Non-pigmented ciliary epithelial cell (primary cell): ENCODE measurements at places on chromosomes 11 and 22.
A peak's percentile ranks its signal among the peaks of the same experiment; 100 is the strongest.

DNA sequence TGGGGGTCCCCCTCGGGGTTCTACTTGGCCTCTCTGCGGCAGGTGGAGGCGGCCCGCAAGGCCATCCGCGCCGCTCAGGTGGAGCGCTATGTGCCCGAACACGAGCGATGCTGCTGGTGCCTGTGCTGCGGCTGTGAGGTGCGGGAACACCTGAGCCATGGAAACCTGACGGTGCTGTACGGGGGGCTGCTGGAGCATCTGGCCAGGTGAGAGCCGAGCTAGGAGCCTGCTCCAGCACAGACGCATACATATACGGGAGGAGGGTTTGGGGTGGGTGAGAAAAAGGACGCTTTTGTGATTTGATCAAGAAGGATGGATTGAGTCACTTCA lies 415 bp downstream of the CENATAC start:
- DNase-seq: no peak

DNA sequence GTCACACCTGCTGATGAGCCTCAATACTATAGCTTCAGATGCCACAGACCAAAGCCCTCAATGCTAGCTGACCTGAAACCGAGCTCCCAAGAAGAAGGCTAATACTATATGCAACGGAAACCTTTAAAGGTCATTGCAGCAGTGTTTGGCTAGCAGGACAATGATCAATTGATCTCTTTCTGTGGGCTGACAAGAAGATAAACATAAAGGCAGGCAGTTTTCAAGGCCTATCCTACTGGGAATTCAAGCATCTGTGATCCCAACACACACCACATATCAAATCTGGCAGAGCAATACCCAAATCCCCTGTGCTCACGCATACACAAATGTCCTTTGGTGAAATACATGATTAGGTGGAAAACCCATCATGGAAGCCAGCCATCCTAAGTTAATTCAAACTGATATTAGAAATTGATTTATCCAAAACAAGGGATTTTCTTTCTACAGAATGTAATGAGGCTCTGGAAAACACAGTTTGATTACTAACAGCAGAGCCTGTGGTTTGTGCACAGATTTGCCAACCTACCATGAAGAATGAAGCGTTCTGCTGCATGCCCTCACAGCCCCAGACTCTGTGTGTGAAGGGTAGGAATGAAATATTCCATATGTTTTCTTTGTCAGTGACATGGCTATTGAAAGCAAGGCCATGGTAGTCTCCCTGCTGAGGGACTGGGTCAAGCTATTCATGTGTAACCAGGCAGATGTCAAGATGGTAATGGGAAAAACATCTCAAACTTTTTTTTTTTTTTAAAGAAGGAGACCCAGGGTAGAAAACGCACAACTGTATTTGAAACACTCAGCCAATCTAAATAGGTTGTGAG lies 12.2 kb downstream of the LGR4 start:
- no peak for DNase-seq

- DNase-seq: no peak
Measured at GRCh38 chr11:66333220-66333877, 2.9 kb downstream of the RIN1 start.

DNA sequence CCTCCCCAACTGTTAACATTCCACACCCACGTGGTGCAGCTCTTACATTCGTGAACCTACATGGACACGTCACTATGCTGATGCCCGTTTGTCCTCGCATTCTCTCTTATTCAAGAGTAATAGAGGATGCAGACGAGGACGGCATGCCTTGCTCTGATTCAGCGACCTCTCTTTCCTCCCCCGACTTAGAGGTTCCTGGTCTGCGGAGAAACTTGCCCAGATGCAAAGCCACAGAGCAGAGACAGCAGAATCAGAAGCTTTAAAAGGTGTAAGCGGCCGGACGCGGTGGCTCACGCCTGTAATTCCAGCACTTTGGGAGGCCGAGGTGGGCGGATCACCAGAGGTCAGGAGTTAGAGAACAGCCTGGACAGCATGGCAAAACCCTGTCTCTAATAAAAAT lies 288.0 kb downstream of the NTM start:
- DNase-seq: no peak

DNA sequence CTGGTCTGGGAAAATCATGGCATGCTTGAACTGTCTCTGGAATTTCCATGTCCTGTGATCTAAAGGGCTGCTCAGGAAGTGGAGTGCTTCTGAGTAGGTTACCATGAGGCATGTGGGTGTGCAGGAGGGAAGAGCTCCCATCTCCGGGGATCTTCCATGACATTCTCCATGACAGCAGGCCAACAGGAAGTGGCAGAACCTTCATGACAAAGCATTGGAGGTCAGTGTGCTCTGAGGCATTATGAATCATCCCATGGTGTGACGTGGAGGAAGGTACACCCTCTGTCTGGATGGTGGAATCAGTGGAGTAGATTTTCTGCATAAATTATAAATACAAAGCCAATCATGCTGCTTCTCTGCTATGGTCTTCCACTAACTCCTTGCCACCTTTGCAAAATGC lies 139.6 kb upstream of the E2F8 start:
- DNase-seq: peak; percentile 60

GRCh38 chr11:73223998-73224730 lies 6.1 kb downstream of the P2RY2 start:
- no peak for DNase-seq

GRCh38 chr11:81644239-81644840 lies 1089.3 kb downstream of the FAM181B start:
- no peak for DNase-seq

DNA sequence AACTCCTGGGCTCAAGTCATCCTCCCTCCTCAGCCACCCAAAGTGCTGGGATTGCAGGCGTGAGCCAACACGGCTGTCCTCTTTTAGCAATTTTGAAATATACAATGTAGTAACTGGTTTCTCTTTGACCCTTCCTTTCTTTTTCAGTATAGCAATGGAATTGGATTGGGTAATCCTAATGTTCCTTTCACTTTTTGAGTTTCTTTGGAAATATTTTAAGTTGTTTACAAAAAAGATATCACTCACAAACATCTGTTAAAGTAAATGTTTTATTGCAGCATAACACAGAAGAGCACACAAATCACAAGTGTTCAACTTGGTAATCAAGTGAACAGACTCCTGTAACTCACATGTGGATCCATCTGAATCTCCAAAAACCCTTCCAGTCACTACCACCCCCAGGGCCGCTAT lies 44.6 kb upstream of the EP300 start:
- no peak for DNase-seq

DNA sequence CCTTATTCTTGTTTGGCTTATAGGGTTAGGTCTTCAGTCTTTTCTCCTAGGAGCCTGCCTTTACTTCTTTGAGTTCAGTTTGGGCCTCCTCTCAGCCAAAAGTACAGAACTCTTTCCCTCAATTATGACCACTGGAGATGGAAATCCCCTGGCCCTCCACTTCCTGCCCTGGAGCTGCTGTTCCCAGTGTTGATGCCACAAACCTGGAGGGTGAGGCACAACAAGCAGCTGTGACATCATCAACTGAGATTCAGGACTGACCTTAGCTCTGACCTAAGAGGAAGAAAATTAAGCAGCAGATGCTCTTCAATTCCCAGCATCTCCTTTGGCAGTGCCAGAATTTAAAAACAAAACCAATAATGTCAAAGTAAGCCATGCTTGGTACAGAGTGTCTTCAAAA lies 3.0 kb downstream of the ABTB2 start:
- no peak for DNase-seq

DNA sequence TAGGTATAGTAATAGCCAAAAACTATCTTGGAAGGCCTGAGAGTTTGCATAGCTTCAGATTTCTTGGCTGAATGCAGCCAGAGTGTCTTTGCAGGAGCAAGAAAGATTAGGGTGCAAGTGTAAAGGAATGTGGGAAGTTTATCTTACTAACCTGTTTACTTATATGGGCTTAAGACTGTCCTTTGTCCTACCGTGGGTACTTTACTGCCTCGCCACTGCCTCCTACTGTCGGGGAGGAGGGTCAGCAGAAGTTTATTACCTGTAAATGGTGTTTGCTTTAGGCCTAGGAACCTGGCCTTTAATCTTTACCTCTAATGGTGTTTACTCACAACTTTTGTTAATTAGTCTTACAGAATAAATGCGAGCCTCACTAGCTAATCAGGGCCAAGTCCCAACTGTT lies 633.8 kb downstream of the DLG2 start:
- DNase-seq: no peak

DNA sequence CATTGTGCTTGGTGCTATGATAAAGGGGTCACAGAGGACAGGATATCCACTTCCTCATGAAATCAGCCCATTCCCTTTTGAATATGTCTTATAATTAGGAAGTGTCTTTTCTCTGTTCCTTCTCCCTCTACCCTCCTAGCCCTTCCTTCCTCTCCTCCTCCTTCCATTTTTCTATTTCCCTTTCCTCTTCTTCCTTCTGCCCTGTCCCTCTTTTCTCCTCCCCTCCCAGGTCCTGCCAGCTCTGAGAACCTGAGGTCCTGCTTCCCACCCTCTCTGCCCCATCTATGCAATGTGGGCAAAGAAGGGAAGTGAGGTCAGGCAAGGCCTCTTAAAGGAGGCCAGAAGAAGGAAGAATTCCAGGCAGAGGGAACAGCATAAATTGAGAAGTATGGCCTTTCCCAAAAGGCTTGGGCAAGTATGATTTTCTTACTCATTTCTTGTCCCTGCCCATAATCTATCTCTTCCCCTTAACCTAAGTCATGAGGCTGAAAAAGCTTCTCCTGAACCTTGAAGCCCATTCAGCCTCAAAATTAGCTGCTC lies 7.7 kb upstream of the UBASH3B start:
- no peak for DNase-seq

GRCh38 chr11:101439488-101439887 lies 144.3 kb downstream of the TRPC6 start:
- no peak for DNase-seq

DNA sequence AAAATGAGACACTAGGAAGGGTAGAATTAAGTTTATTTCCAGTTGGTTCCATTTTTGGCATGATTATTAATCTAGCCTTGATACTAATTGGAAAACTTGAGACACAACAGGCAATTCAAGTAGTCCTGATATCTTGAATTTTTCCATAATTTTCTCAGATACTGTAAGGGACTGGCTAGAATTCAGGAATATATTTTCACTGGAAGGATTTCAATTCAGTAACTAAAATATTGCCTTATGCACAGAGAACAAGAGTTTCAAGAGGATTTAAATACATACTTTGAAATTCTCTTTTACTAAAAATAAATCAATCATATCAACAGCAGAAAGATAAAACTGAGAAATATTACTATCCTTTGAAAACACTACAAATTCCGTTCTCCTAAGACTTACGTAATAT lies 632.9 kb downstream of the LRRC4C start:
- no peak for DNase-seq

- DNase-seq: no peak
Measured at GRCh38 chr11:90476442-90477007, 253.7 kb upstream of the CHORDC1 start.

DNA sequence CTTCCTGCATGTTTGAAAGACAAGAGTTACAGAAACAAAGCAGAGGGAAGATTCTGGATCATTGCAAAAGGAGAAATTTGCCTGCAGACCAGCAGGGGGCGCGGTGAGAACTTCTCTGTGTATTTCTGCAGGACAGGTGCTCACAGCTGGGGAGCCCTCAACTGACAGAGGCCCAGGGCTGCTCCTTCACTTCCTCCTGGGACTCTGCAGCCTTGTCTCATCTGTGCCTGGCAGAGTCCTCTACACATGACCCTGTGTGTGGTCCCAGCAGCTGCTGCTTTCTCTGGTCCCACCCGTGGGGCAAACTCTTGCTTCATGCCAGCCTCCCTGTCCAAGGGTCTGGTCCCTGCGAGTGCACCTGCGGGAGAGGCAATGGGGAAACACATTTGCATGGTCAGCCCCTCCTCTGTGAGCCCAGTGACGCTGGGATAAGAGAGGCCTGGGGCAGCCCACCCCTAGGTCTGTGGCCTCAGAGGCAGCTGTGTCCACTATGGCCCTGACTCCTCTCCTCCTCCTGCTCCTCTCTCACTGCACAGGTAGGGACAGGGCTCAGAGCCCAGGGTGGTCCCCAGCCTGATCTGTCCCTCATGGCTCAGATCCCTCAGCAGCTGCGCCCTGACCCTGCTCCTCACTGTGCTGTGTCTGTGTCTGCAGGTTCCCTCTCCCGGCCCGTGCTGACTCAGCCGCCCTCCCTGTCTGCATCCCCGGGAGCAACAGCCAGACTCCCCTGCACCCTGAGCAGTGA lies 43.2 kb upstream of the VPREB1 start:
- no peak for DNase-seq

- DNase-seq: no peak
Measured at GRCh38 chr11:83181815-83182214, 11.7 kb upstream of the ANKRD42 start.

DNA sequence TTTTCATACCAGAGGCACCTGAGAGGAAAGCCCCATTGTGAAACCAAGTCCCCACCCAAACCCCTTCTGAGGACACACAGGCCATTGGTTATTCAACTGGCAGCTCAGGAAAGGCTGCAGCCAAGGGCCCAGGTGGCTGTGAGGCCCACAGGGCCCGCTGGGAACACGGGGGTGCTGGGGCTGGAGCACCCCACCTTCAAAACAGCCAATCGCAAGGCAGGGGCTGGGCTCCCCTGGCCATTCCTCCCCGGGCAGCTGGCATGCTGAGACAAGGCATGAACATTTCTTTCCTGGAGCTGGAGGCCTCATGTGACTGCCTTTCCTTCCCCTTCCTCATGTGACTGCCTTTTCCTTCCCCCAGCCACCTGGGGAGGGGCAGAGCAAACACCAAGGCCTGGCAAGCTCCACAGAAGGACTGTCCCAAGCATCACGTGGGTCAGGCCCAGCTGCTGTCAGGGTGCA lies 76.9 kb downstream of the PIWIL3 start:
- no peak for DNase-seq

- DNase-seq: peak; percentile 23
Measured at GRCh38 chr11:134252346-134253187, 585 bp downstream of the THYN1 start.

DNA sequence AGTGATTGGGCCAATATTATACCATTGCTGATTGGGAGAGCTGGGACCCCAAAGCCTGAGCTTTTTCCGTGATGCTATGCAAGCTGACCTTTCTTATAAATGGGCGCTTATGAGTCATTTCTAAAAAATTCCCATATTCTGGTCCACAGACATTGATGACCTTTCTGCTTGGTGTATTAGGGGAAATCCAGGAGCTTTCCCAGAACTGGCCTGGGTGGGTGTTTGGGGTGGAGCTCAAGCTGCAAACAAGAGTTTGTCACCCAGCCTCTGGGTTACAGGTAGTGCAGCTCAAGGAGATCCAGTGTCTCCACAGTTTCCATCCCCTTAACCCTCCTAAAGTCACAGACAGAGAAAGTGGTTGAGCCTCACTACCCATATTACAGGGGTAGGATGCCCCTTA lies 67.7 kb downstream of the CCDC81 start:
- no peak for DNase-seq

- DNase-seq: no peak
Measured at GRCh38 chr11:69240332-69241074, 53.5 kb upstream of the MYEOV start.

GRCh38 chr22:18000441-18001039 lies 23.8 kb downstream of the MICAL3 start:
- DNase-seq: no peak
